HuH-7 (cell line): ENCODE measurements at places on chromosomes 16 and 17.

DNA sequence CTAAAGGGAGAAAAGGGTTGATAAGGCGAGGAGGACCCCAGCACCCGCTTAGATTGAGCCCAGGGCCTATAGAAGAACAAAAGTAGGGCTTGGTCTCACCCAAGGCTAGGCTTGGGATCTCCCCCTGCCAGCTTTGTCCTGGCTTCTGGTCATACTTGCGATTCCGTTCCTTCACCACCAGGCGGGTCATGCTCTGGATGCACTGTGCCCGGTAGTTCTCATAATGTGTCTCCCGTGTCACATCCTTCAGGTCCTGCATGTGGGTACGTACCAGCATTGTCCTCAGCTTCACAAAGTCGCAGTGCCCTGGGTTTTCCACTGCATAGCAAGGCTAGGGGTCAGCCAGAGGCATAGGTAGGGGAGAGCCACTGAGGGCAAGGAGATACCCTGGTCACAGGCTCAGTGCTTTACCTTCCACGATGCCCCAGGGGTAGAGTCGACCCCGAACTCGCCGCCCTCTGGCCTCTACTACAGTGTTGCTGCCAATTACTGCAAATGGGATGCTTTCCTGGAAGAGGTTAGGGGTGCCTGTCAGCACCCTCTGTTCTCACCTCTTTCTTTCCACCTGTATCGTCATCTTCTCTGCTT is 6.5 kb upstream of the MTMR4 start:
- DNase-seq, result peak; percentile 78

DNA sequence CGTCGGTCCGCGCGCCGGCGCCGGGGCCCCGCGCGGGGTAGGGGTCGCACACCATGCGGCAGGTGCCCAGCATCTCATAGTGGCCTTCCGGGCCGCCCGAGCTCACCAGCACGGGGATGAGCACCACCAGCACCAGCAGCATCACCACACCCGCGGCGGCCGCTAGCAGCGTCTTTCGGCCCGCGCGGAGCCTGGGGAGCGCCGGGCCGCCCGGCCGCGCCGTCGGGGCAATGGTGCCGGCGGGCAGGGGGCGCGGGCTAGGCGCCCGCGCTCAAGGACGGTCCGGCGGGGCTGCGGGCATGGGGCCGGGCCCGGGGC is 237 bp downstream of the C1QL1 start:
- DNase-seq, result no peak

DNA sequence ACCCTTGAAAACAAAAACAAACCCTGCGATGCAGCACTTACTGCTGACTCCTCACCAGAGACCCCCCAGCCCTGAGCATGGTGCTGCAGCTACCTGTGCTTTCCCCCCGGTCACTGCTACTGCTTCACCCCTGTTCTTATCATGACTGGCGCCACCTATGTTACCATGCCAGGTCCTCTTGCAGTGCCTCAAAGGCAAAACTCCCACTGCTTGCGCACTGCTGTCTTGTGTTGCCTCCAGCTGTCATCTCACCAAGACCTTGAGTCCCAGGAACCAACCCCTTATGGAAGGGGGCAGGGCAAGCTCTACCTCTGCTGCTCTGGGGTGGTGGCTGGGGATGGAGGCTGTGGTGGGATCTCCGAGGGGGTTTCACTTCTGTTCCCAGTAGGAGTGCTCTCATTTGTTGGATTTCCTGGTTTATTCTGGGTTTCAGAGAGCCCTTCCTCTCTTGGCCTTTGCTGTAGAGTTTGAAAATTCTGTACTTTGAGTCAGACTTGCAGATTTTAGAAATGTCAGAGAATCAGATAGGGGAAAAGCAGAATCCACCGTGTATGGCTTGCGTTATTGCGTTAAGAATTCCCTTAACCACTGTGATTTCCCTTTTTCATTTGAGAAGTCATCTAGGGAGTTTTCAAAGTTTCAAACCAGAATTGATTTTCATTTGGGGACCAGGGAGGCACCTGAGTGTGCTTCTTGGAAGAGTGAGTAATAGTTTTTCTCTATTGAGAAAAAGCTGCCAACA is 96.6 kb downstream of the SPECC1 start:
- no peak for DNase-seq

DNA sequence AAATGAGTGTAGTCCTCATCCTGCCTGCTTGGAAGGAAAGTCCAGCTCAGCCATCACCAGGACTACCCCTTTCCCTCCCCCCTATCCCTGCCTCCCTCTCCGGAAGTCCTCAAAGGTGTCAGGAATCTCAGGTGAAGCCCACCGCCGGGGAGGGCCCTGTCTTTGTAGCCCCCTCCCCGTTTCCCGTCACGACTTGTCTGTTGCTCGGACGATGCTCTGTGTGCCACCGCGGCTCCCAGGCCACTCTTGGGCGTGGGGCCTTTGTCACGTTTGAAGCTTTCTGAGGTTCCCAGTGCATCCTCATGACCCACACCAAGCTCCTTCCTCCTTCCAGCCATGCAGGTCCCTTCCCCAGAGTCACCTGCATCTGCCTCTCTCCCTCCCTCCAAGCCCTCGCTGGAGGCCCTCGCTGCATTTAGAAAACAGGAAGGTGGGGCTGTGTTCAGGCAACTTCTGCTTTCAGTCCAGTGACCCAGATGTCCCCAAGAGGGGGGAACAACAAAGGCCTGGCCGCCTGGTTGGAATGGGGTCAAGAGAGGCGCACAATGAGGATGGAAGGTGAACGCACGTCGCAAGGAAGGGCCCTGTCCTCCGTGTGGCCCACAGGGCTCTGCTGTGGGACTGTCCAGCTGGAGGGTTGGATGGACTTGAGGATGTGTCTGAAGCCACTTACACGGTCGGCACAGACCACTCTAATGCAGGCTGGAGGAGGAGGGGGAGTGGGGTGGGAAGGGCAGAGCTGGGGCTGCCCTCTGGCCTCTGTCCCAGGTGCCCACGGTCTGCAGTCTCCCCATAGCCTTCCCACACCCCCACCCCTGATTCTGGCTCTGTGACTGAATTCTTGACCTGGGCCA is 59.9 kb downstream of the OR1D5 start:
- DNase-seq, result no peak

DNA sequence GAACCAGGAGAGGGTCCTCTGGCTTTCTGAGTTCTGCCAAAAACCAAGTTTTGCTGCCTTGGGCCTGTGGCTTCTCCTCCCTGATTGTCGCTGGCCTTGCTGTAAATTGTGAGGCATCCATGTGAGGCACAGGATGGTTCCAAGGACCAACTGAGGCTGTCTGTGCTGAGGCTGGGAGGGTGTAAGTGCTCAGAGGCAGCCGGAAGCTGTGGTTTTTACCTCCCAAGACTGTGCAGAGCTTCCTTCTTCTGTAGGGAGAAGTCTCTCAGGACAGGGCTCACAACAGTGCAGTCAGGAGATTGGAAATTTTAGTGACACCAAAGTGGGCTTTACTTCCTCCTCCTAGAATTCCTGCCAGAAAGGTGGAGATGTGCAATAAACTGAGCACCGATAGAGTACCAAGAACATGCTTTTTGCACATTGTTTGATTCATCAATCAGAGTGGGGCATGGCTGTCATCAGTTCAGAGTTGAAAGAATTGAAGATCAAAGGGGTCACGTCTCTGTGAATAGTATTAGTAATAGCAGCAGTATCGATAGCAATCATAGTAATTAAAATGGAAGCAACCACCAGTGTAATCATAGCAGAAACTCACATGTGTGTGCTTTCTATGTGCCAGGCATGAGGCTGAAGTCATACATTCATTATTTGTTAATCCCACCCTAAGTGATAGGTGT is 467.1 kb downstream of the WWOX start:
- DNase-seq, result no peak

DNA sequence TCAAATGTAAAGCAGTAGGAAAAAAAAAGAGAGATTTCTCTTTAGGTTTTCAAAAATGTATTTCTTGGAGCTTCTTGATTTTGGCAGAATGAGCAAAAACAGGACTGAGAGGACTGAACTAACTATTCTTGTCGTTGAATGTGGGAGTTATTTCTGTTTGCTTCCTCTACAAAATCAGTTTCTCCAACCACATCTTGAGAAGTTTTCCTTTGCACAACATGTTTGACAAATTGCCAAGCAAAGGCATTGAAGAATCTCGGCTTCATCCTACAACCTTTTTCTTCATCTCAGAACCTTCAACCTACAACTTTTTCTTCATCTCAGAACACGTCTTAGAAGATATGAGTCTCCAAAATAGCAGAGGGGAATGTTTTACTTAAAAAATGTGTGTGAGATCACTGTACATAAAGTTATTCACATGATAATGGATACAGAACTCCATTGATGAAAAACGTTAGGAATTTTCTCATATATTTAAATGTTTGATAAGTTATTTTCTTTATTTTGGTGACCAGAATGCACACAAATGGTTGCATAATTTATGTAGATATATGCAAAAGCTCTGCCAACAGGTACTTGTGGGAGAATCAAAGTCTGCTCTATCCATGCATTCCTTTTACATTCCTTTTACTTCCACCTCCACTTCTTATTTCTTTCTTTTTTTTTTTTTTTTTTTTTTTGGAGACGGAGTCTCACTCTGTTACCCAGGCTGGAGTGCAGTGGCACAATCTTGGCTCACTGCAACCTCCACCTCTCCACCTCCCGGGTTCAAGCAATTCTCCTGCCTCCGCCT is 370.0 kb downstream of the KCNJ2 start:
- DNase-seq, result no peak

- DNase-seq, result no peak
These were observed 3.4 kb upstream of the LLGL2 start for GRCh38 chr17:75521951-75522727.

- DNase-seq, result no peak
These were observed 4.3 kb upstream of the CAPN15 start for GRCh38 chr16:523097-523741.

DNA sequence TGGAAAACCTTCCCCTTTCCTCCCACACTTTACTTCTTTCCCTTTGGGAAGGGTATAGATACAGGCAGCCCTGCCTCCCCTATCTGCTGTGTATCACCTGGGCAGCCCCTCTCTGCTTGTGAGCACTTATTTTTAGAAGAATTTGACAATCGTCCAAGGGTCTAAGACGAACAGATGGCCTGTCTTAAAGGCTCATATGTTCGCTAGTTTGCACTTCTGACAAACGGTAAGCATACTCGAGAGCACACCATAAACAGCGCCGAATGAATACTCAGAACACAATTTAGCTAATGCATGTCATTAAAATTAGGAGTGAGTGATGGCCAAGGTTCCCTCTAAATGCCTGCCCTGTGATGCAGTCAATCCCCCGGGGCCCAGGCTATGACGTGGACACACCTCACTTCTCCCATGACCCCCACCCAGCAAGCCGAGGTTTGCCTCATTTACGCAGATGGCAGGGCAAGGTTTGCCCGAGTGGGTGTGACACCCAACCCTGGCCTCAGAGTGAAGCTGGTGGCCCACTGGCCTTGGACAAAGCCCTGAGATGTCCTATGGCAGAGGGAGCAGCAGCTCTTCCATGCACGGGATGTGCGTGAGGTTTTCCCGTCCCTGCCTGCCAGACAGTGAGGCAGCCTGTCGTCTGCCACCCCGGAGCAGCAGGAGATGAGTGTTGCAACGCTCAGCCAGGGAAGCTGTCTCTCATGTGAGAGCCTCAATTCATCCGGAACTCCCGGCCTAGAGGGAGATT is 125.2 kb downstream of the C16orf78 start:
- no peak for DNase-seq

GRCh38 chr16:6157806-6158205 is 1060.2 kb upstream of the EEF2KMT start:
- no peak for DNase-seq

DNA sequence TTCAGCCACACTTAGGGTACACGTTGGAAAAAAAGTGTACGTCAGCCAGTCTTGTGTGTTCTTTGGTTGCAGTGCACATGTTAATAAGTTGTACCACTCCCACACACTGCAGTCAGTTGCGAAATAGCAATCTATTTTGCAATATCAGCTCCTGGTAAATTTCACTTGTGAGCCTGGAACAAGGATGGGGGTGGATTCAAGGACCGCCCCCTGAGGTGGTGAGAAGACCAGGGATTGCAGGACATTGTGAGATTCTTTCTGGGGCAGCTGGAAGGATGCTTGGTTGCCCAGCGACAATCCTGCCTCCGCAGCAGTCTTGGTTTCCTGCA is 78.6 kb upstream of the ZFHX3 start:
- peak; percentile 59 for DNase-seq

GRCh38 chr17:75539967-75540729 is 14.7 kb downstream of the LLGL2 start:
- no peak for DNase-seq
